ENCODE measurements at places on chromosomes 3 and 15.

GRCh38 chr15:33313491-33313890, 2.7 kb downstream of the RYR3 start:
- DNase-seq: no peak

GRCh38 chr3:50587373-50587772, 18.1 kb downstream of the HEMK1 start:
- no peak for DNase-seq

GRCh38 chr3:193812078-193812725, 219.2 kb downstream of the OPA1 start:
- no peak for DNase-seq

- DNase-seq: no peak
Measured at GRCh38 chr3:43854916-43855315, 164.2 kb downstream of the ABHD5 start.

DNA sequence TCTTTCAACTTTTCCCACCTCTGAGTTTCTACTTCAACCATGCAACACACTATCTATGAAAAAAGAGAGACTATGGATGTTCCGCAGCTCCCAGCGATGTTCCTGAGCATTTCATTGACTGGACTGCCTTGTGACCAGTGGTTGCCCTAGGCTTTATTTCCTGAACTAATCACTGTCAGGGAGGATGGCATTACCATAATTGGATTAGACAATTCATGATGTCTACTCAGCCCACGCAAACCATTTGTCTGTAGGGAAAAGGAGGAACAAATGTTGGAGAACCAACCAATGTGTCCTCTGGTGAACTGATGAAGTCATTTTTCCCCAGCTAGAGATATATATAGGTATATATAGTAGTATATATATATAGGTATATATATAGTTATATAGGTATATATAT, 229.3 kb upstream of the MCTP2 start:
- DNase-seq: no peak

All from WERI-Rb-1 (cell line).